ENCODE measurements at places on chromosomes 5 and 9. TPM values are rescaled to one million over a fixed set of nuclear protein-coding genes. Genes with fewer than 3 reads are reported as not detected.

Gene GPX8
- 126 TPM for total RNA-seq

Gene PAPPA
- 23.5 TPM for total RNA-seq

Gene STOML2
- total RNA-seq, result 303 TPM

Gene GCNT4
- 1.4 TPM for total RNA-seq

Gene ITGA1
- total RNA-seq, result 9.5 TPM

Gene ZFP2
- 0.22 TPM for total RNA-seq

Gene SEMA5A
- total RNA-seq, result 16.0 TPM
